Urinary bladder (tissue), 4 donors: ENCODE measurements at places on chromosomes 1 and 21. TPM values are rescaled to one million over a fixed set of nuclear protein-coding genes. Genes with fewer than 3 reads are reported as not detected.

- no peak for DNase-seq
Observed at GRCh38 chr1:67792103-67792502, 41.2 kb downstream of the GNG12 start.

- DNase-seq, result peak; percentile 35
Observed at GRCh38 chr1:111507411-111508201, 4.2 kb upstream of the ADORA3 start.

The TAS1R1 gene
- 0.06 TPM for polyA plus RNA-seq

The ATAD3C gene
- 3.3 TPM for polyA plus RNA-seq

The SPRR1A gene
- polyA plus RNA-seq, result not detected

GRCh38 chr1:208141610-208142192 lies 102.5 kb downstream of the PLXNA2 start:
- no peak for DNase-seq

DNA sequence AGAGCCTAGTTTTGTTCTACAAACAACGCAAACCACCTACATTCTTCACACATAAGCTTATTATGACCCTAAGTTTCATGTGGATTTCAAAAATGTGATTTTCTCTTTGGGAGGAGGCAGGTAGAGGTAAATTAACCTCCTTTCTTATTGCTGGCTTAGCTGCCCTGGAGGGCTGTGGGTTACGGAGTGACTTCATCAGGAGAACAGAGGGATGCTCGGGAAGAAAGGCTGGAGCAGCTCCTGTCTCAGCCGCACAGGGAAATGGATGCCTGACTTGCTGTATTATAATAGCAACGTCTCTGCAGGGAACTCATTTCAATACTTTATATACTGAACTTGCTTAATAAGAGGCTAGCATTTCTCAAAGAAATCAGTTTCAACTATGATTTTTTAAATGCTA lies 14.1 kb upstream of the CREG1 start:
- DNase-seq, result no peak

- no peak for DNase-seq
Observed at GRCh38 chr1:99535470-99536164, 110.3 kb upstream of the PALMD start.

The KANK4 gene
- polyA plus RNA-seq, result 0.57 TPM

The FCRL5 gene
- 0.14 TPM for polyA plus RNA-seq

DNA sequence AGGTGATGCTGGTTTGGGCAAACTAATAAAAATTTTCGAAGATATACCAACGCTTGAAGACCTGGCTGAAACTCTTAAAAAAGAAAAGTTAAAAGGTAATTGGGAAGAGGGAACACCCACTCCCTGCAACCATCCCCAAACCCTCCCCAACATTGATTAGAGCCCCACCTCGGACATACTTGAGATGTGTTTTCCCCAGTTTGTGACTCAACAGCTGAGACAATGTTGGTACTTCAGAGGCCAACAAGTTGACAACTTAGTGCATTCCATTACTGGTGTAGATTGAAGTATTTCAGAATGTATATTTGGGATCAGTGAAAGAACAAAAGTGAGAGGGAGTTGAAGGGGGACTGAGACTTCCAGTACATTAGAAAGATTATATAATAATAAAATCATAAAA lies 5.1 kb downstream of the IFI16 start:
- no peak for DNase-seq

The NBPF19 gene
- 7.1 TPM for polyA plus RNA-seq

The PRRX1 gene
- polyA plus RNA-seq, result 10.6 TPM

The ASCL5 gene
- not detected for polyA plus RNA-seq
